ENCODE measurements at places on chromosomes 12 and 14.

DNA sequence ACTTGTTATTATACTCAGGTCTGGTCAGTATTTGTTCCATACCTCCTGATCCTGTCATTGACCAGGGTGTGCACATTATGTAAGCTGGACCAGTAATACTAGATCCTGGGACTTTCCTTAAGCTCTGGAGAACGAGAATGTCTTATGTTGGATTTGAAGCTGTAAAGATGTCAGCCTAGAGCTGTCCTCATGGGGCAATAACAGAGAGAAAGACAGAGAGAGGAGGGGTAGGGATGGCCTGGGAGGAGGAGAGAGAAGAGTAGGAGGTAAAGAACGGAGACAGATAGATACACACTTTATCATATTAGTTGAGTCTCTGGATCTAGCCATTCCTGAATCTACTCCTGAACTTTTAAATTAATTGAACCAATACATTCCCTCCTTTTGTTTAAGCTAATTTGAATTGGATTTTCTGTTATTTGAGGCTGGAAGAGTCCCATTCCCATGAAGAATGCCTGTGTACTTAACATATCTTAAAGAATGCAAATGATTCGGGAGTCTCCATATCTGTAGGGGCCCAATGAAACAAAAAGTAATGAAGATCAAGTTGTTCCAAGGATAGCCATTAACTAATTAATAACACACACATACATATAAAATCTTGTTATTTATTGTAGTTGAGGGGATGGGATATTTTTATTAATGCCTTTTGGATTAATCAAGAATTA lies 55.9 kb downstream of the PLEKHA5 start:
- DNase-seq: no peak

- no peak for DNase-seq
These were observed 124.6 kb downstream of the ERC1 start for GRCh38 chr12:1115484-1116231.

GRCh38 chr12:55927588-55928502 lies at the start of gene PYM1:
TSS of gene PYM1 (minus strand) at chr12:55927894. CDS start at chr12:55927761, 133 bp downstream.
- DNase-seq: peak; percentile 65

DNA sequence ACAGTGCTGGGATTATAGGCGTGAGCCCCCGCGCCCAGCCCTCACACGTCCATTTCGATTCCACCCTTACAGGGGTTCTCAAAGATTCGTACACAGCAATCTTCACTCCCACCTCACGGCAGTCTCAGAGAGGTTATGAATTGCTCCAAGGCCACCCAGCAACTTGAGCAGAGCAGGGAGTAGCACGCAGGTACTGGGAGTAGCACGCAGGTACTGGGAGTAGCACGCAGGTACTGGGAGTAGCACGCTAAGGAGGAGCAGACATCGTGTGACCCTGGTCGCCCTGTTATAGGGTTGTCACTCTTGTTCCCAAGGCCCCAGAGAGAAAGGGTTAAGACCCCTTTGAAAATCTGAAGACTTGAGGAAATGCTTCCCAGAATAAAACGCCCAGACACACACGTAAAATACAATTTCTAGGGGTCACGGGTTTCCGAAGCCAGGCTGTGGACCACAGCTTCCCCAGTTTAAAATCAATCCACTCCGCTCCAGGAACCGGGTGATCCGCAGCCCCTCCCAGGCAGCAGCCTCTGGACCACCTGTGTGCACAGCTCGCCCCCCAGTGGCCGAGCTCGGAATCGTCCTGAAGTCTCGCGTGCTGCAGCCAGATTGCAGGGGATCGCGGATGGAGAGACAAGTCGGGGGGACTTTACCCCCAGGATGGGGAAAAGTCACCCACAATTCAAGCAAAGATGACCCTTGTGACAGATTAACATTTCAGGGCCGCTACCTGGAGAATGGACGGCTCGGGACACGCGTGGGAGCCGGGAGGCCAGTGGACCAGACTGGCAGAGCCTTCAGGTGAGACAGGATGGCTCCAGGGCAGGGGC lies 92.0 kb downstream of the SCARB1 start:
- DNase-seq: peak; percentile 58

DNA sequence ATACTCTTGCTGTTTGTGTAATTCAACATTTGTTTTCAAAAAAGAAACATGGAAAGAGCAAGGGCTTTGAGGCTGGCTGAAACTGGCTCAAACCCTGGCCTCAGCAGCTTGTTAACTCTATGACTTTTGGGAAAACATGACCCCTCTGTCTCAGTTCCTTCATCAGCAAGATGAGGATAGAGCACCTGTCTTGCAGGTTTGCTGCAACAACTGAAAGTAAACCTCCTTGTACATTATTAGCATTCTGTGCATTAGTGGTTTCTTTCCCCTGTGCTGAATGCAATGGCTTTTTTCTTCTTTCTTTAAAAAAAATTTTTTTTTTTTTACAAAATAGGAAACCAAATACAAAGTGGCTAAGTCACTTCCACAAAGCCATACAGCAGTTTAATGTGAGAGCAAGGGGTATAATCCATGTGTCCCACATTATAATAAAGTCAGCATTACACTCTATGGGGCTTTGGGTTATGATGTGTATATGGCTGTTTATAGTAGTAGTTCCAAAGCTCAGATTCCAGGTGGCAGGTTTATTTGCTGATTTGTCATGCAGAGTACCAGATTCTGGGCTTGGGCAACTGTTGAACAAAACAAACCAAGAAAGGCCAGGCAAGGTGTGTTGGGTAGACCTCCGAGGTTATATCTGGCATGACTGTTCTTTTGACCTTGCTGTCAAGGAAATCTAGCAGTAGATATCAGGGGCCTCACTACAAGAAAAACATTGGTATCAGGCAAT lies 194.5 kb upstream of the CNOT2 start:
- no peak for DNase-seq

DNA sequence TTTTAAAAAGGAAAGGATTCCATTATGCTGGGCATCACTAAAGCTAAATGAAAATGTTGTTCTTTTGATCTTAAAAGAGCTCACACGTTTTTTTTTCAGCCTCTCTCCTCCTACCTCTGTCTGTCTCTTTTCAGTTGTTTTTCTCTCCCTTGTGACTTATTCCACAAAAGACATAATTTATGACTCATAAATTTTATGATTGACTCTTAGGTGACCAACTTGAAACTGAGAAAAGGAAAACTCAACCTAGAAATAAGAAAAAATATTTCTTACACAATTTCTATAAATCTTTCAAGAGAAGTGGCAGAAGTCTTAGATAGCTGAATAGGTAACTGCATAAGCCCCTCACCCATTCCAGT lies 227.7 kb upstream of the DDHD1 start:
- no peak for DNase-seq

GRCh38 chr12:6386491-6386890 lies 2.5 kb downstream of the LTBR start:
- DNase-seq: no peak

DNA sequence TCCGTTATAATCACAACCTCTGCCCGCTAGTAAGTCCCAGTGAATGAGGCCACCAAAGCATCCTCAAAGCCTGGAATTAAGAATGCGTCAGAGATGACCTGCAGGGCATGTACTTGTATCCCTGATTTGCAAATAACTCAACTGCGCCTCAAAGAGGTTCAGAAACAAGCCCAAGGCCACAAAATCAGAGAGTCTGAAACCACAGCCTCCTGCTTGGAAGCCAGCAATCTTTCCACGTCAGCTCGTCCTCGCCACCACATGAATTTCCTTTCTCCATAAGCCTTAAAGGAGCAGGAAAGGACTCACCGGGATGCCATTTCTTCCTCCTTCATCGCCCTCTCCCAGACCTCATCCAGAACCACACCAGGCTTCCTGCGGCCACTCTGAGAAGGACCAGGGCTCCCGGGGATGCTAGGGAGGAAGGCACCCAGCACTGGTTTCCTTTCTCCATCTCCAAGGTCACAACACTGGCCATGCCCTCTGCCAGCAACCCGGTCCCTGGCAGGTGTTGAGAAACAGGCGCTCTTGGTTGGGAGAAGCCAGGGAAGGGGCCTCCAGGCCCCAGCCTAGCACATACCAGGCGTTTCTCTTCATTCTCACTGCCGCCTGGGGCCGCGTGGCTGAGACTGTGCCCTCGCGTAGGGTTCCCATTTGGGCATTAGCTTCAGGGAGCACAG lies 191.2 kb upstream of the DIO3 start:
- no peak for DNase-seq

DNA sequence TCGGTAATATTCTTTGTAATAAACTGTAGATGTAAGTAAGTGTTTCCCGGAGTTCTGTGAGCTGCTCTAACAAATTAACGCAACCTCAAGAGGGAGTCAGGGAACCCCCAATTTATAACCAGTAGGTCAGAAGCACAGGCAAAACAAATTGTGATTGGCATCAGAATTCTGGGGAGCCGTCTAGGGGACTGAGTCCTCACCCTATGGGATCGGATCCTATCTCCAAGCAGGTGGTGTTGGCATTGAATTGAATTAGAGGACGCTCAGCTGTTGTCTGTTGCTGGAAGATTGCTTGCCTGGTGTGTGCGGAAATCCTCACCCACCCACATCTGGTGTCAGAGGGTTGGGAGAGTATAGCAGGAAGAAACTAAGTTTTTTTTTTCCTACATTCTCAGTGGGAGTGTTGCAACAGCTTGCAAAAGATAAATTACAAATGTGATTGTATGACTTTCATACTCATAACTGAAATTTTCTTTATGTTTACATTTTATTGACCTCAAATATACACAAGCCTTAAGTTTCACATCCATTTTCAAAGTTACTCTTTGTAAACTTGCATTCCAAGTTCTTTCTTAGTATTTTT lies 5.5 kb downstream of the TMEM52B start:
- no peak for DNase-seq

- DNase-seq: no peak
These were observed 269.2 kb downstream of the CCDC91 start for GRCh38 chr12:28459481-28459880.

DNA sequence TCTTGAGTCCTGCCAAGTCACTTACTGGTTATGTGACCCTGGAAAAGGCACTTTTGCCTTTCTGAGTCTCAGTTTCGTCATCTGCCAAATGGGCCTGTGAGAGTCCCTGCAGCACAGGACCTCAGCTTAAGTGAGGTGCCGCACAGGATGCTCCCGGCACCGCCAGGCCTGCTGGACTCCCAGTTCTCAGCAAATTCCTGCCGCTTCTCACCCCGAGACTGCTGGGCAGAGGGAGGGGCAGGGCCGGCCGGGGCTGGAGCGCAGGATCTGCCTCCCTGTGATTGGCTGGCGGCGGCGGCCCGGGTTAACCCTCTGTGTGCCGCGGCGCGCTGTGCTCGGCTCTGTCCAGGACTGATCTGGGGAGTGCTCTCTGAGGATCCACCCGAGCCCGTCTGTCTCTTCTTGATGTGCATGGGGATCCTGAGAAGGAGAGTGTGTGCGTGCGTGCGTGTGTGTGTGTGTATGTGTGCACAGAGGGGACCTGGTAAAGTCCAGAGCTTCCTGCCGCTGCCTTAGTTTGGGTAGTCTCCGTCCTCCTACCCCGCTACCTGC lies 8.6 kb downstream of the SETD1B start:
- DNase-seq: no peak

DNA sequence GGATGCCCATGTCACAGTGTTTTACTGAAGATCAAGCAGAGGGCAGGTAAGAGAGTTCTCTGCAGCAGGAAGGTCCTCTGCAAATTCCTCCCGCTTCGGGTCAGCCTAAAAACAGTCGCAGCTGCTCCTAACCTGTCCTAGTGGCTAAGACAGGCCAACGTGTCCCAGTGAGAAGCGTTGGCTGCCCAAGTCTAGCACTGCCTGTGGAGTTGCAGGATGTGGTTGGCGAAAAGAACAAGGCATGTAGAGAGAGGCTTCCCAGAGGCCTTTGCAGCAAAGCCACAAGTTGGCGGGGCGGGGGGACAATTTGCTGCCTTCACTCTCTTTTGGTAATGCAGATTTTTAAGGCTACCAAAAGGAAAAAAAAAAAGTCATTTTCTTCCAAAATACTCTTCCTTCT lies 340.1 kb downstream of the BCL11B start:
- DNase-seq: peak; percentile 46

DNA sequence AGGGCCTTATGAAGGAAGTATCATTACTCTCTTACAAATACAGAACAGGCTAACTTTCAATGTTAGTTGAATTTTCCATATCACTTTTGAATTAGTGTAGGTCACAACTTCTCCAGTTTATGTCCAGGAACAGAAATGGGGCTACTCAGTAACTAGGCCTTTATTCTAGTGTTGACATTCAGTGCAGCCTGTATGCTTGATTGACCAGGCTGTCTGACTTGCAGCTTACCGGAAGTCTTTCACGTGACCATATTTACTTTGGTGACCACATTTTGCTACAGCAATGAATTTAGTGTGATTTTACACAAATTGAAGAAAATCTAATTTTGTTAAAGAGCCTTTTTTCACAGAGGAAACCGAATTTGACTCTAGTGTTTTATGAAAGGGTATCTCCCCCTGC lies 12.4 kb downstream of the MTERF2 start:
- no peak for DNase-seq

DNA sequence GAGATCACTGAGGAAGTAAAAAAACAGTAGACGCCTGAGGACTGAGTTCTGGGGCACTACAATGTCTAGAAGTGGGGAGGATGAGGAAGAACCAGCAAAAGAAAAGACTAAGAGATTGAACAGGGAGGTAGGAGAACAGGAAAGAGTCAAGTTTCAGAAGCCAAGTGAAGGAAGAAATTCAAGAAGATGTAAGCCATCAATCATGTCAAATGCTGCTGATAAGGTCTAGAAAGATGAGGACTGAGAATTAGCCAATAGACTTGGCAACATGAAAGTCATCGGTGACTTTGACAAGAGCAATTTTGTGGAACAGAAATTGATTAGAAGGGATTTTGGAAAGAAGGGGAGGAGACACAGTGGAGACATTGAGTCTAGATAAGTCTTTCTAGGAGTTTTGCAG lies 54.8 kb upstream of the CRY1 start:
- no peak for DNase-seq

- no peak for DNase-seq
These were observed 112.5 kb downstream of the ETV6 start for GRCh38 chr12:11761869-11762567.

GRCh38 chr12:91717804-91718203 lies 427.8 kb downstream of the BTG1 start:
- DNase-seq: no peak

GRCh38 chr12:11877102-11877826 lies 193.5 kb upstream of the BCL2L14 start:
- DNase-seq: no peak

DNA sequence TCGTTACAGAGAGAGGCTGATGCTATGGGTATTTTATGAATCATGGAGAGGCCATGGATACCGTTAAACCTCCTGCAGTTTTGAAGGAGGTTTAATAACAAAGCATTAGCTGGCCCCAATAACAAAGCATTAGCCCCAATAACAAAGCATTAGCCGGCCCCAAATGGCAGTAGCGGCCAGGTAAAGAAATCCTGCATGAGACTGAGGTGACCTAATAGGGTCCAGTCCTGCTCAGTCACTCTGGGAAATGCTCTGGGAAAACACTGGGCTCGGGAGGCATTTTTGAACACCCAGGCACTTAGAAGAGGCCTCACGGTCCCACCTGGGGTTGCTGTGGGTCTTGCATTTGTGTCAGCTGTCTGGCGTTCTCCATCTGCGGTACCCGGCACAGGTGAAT lies 776 bp upstream of the RIN3 start:
- DNase-seq: no peak

All from stimulated activated CD4-positive, alpha-beta T cell treated with anti-CD3 and anti-CD28 coated beads, Interleukin-15, amount 100 ng/mL, for 48 hours (primary cell).